ENCODE measurements at places on chromosomes 7 and 10. TPM values are rescaled to one million over a fixed set of nuclear protein-coding genes. Genes with fewer than 3 reads are reported as not detected.

DNA sequence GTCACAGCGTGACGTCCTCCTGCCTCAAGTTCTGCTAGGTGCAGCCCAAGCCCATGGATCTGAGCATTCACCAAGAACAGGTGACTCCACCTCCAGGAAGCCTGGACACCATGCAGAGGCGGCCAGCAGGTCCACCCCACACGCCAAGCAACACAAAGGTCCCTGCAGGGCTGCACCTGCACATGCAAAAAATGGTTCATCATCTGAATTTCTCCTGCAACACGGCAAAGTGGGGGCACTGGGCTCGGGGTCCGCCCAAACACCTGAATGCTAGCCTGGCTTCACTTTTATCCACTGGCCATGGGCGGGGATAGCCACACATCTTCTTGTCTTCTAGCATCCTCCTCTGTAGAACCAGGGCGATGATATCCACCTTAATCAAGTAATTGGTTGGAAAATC lies 28.9 kb downstream of the CNPY1 start:
- H3K27ac ChIP-seq, result no peak overlapping the region
- H3K4me3 ChIP-seq, result no peak overlapping the region
- no peak for DNase-seq
- H3K27me3 ChIP-seq, result peaks cover 52% of the 10 kb centered on the region
- no peaks in the 10 kb centered on the region for H3K4me1 ChIP-seq

DNA sequence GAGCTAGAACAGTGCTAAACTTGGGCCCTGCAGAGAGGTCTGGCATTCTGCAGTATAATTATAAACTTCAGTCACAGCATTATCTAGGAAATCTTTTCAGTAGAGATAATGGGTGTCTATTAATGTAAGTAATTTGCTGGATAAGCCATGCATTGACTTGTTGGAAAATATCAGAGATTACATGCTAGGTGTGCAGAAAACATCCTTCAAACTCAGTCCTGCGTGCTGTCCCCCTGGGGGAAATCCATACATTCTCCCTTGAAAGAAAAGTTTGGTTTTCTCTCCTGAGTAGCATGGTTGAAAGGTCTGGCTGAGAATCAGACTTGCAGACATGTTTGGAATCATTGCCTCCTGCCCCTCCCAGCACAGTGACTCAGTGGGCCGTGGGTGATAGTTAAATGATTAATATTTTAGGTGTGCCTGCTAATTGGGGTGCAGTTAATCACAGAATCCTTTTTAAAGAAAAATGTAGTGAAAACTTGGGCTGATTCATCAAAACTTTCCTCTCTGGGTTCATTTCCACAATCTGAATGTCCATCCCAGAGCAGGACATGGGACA lies 13.9 kb upstream of the PRXL2A start:
- no peaks in the 10 kb centered on the region for H3K27me3 ChIP-seq
- H3K4me3 ChIP-seq, result no peak overlapping the region
- H3K36me3 ChIP-seq, result no peaks in the 10 kb centered on the region
- no peak overlapping the region for H3K27ac ChIP-seq
- DNase-seq, result no peak

Gene WNT16
- not detected for total RNA-seq

Gene RASA4B
- 30.0 TPM for total RNA-seq

Measured in upper lobe of right lung (tissue), 1 donor.